T-helper 1 cell treated with Interleukin-12 subunit alpha and Interleukin-12 subunit beta and Interleukin-4 antibody, amounts not matched to agents 30 ng/mL and 1 ng/mL, for 36 hours (primary cell): ENCODE measurements at places on chromosomes 7 and 10. TPM values are rescaled to one million over a fixed set of nuclear protein-coding genes. Genes with fewer than 3 reads are reported as not detected.

The UCN3 gene
- not detected in 2 replicates for total RNA-seq

The CCDC3 gene
- 0.15 and 0.27 TPM in 2 replicates for total RNA-seq

The CLDN4 gene
- not detected in 2 replicates for total RNA-seq

The PON1 gene
- total RNA-seq: not detected in 2 replicates

The CTTNBP2 gene
- not detected in 2 replicates for total RNA-seq

The ING3 gene
- 24.6 and 28.1 TPM in 2 replicates for total RNA-seq

The ZCWPW1 gene
- total RNA-seq: 1.8 and 2.4 TPM in 2 replicates

The SNX13 gene
- total RNA-seq: 26.1 and 30.1 TPM in 2 replicates

The CALY gene
- total RNA-seq: 0.44 TPM in 1 of 2 replicates, not detected in the other

The ADCY1 gene
- total RNA-seq: 7.5 and 7.8 TPM in 2 replicates

The YAE1 gene
- total RNA-seq: 12.8 and 13.7 TPM in 2 replicates

The NKX2-3 gene
- not detected in 2 replicates for total RNA-seq

The ITGA8 gene
- not detected in 2 replicates for total RNA-seq

The CYP3A7 gene
- not detected in 2 replicates for total RNA-seq

The PDK4 gene
- not detected in 2 replicates for total RNA-seq

The RAMP3 gene
- not detected in 2 replicates for total RNA-seq

The FAM13C gene
- total RNA-seq: not detected in 2 replicates

The TFEC gene
- 0.17 TPM in 1 of 2 replicates, not detected in the other for total RNA-seq

The TET1 gene
- 1.7 TPM in 2 replicates for total RNA-seq

The LMBR1 gene
- 54.3 and 57.3 TPM in 2 replicates for total RNA-seq

The ARHGEF35 gene
- total RNA-seq: 2.9 and 3.6 TPM in 2 replicates

The PRPF18 gene
- 24.6 and 25.6 TPM in 2 replicates for total RNA-seq

The ZNF107 gene
- total RNA-seq: 17.2 and 17.5 TPM in 2 replicates

The TAS2R39 gene
- not detected in 2 replicates for total RNA-seq

The GRM3 gene
- not detected in 2 replicates for total RNA-seq

The C10orf105 gene
- total RNA-seq: 0.29 and 0.42 TPM in 2 replicates

The ACSM6 gene
- total RNA-seq: not detected in 2 replicates

The EPC1 gene
- 46.2 and 49.2 TPM in 2 replicates for total RNA-seq

The VAX1 gene
- total RNA-seq: not detected in 2 replicates

The SH2D4B gene
- total RNA-seq: 0.10 and 0.17 TPM in 2 replicates

The AGAP9 gene
- 10.3 and 11.8 TPM in 2 replicates for total RNA-seq

The UPK3B gene
- 0.46 and 2.0 TPM in 2 replicates for total RNA-seq

The ZNF735 gene
- total RNA-seq: not detected in 2 replicates

The OR13A1 gene
- total RNA-seq: not detected in 2 replicates

The CPN1 gene
- total RNA-seq: not detected in 2 replicates

The PDE6C gene
- not detected in 2 replicates for total RNA-seq

The ELFN1 gene
- 0.10 and 0.17 TPM in 2 replicates for total RNA-seq

The CREB3L2 gene
- 49.2 and 51.4 TPM in 2 replicates for total RNA-seq

The NXPH1 gene
- total RNA-seq: not detected in 2 replicates

The ZNF438 gene
- 3.1 and 3.8 TPM in 2 replicates for total RNA-seq

The CYP2C9 gene
- total RNA-seq: not detected in 2 replicates

The TMEM273 gene
- total RNA-seq: 11.1 and 11.2 TPM in 2 replicates

The JCAD gene
- total RNA-seq: 0.44 and 0.78 TPM in 2 replicates

The POMZP3 gene
- 7.7 and 9.6 TPM in 2 replicates for total RNA-seq

The SH2B2 gene
- total RNA-seq: 1.3 TPM in 2 replicates

The CNNM1 gene
- total RNA-seq: 0.07 and 0.29 TPM in 2 replicates

The FRAT1 gene
- 4.5 and 4.8 TPM in 2 replicates for total RNA-seq

The TMEM176A gene
- not detected in 2 replicates for total RNA-seq

The ENTPD7 gene
- 9.4 and 9.5 TPM in 2 replicates for total RNA-seq

The USP6NL gene
- 0.56 and 0.80 TPM in 2 replicates for total RNA-seq

The VSTM4 gene
- 0.07 and 0.10 TPM in 2 replicates for total RNA-seq

The CAMK2B gene
- 0.27 TPM in 1 of 2 replicates, not detected in the other for total RNA-seq

The KCNIP2 gene
- 2.8 and 3.4 TPM in 2 replicates for total RNA-seq

The BTBD16 gene
- not detected in 2 replicates for total RNA-seq

The MAT1A gene
- not detected in 2 replicates for total RNA-seq

The FFAR4 gene
- total RNA-seq: not detected in 2 replicates

The CALCR gene
- total RNA-seq: not detected in 2 replicates
